ENCODE measurements at places on chromosomes 4 and X.
A peak's percentile ranks its signal among the peaks of the same experiment; 100 is the strongest.

GRCh38 chr4:40514497-40514951 is 115.1 kb downstream of the RBM47 start:
- no peak for DNase-seq

DNA sequence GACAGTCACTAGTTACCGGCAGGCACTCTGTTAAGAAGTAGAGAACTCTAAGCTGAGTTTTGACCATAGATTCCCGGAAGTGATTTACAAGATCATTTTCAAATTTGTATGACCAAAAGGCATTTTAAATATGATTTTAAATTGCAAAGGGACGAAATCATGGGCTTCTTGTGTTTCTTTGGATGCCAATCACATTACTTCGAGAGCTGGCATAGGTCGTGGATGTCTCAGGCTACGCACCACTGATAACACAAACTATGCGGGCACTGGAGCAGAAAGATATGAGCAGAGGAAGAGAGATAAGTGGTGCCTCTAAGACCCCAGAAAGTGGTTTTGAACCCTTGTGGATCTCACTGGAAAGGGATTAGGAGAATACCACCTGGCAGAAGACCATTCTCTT is 294.2 kb upstream of the FTHL17 start:
- DNase-seq = no peak

DNA sequence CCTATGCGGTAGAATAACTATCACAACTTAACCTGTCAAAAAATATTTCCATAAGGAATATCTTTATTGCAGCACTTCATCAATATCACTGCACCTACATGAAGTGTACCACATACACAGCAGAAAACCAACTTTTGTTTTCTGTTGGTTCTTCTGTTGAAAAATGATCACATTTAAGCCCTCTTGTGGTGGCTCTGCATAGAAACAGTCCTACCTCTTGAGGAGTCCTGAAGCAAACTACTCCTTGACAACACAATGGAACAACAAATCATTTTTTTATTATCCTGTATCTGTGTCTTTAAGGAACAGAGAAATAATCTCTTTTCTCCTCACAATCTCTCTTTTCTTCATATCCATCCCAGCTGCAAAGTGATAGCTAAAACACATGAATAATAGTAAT is 39.8 kb upstream of the ATOH1 start:
- no peak for DNase-seq

GRCh38 chrX:51420610-51421009 is 75.8 kb downstream of the NUDT11 start:
- DNase-seq = no peak

DNA sequence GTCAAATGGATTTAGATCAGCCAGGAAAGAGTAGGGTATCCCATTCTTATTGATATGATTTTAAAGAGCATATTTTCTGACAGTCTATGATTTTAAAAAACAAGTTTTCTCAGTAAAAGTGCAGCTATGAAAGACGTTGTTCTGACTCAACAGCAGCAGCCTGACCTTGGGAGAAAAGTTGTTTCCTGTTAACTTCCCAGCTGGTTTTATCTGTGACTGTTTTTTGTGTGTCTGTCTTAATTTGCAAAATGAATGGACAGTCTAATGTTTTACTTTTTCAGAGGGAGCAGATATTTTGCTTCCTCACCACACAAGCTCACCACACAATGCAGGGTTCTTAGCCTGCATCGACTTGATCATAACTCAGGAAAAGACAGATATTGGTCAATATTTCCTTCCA is 764 bp upstream of the MTHFD2L start:
- DNase-seq = no peak

DNA sequence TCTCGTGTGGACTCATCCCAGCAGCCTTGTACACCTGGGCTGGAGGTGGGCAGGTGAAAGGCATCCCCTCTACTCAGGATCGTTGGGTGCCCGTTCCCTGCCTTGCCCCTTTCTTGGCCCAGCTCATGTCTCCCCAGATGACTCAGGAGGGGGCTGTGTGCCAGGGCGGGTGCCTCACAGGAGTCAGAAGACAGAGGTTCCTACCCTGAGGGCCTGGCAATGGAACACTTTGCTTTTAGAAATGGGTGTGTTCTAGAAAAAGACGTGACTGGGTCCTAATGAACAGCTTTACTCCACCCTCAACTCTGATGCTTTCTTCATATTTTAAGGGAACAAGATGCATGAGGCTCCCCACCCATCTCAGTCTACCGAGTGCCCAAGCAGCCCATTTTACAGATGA is 22.5 kb upstream of the TRIM2 start:
- no peak for DNase-seq

DNA sequence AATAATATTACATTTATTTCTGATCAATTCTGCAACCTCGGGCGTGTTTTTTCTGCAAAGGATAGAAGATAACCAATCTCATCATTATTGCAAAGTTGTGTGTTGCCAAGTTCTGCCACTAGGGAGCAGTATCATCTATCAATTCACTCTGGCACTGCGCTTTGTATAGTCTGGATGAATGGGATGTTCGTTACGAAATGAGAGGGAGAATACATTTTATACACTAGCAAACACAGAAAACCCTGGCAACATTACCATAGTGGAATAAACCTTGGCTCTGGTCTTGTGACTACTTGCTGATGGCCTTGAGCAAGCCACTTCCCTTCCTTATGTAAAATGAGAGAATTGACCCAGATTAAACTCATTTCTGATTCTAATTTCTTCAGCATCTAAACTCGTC is 97.5 kb upstream of the ZNF518B start:
- DNase-seq = peak; percentile 19

DNA sequence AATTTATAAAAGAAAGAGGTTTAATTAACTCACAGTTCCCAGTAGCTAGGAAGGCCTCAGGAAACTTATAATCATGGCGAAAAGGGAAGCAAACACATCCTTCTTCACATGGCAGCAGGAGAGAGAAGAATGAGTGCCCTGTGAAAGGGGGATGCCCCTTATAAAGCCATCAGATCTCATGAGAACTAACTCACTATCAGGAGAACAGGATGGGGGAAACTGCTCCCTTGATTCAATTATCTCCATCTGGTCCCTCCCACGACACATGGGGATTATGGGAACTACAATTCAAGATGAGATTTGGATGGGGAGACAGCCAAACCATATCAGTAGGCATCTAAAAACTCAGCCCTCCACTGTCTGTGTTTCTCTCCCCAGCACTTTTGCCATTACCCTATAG is 22.4 kb downstream of the ANK2 start:
- no peak for DNase-seq

DNA sequence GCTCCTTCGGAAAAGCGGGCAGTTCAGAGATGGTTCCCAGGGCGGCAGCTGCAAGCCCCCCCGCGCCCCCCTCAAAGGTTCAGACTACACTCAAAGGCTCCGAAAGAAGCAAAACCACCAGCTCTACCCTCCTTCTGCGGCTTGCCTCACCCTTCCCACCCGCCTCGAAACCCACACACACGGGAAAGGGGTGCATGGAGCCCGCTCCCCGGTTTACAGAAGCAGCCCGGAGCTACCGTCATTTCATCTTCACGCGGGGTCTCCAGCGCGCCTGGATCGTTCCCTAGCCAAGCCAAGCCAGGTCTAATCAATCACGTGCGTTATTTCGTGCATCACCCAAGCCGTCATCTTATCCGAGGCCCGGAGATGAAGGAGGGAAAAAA is 1.2 kb downstream of the NLGN4X start:
- DNase-seq = no peak

GRCh38 chrX:15376956-15377355 is 7.3 kb downstream of the VEGFD start:
- no peak for DNase-seq

DNA sequence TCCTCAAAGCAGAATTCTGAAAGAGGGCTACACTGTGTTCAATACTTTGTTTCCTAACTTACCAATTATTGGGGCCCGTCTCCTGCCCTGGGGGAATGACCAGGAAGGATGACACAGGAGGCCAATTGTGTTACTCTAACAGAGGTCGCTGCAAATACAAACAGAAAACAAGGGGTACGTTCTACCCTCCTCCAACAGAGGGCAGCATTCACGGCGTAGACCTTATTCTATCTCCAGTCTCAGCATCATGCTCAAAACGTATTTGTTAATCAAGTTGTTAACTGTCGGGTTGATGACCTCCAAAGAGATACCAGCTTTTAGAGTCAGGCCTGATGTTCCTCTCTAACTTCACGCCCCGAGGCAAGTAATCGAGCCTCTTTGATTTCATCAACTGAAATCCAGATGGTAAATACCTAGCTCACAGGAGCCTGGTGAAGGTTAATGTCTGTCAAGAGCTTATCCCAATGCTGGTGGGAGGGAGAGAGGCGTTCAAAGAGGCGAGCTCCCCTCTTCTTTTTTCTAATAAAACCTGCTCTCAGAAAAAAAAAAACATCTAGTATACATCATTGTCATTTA is 181.0 kb upstream of the KCNIP4 start:
- no peak for DNase-seq

- no peak for DNase-seq
These were observed 136.2 kb downstream of the KIT start for GRCh38 chr4:54793856-54794422.

- no peak for DNase-seq
These were observed 184.9 kb upstream of the WDFY3 start for GRCh38 chr4:85151371-85151770.

- DNase-seq = no peak
These were observed 3.6 kb downstream of the APOO start for GRCh38 chrX:23904096-23904495.

DNA sequence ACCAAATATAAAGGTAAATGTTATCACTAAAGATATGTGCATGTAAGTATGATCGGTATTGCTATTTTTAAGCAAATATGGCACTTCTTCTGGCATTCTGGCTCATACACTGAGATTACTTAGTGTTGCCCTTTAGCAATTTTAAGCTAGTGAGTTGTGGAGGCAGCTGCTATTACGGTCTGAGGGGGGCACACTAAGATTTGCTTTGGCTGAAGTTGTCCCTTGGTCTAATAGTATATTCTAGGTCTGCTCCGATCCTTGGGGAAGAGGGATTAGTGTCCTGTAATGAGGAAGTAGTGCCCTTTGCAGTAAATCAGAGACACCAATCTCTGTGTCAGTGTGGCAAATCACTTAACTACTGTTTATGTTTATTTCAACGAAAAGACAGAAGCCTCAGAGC is 196.5 kb upstream of the FTHL17 start:
- no peak for DNase-seq

- no peak for DNase-seq
These were observed 3.9 kb upstream of the SPOCK3 start for GRCh38 chr4:167238226-167238625.
